ENCODE measurements at places on chromosomes 7 and 10. TPM values are rescaled to one million over a fixed set of nuclear protein-coding genes. Genes with fewer than 3 reads are reported as not detected.

GRCh38 chr10:110504111-110504735 lies 6.5 kb downstream of the DUSP5 start:
- peak overlapping the region; percentile 45 for H3K27ac ChIP-seq
- no peaks in the 10 kb centered on the region for H3K36me3 ChIP-seq
- H3K27me3 ChIP-seq = no peaks in the 10 kb centered on the region
- no peak for DNase-seq

GRCh38 chr7:30266686-30267085 lies 17.7 kb upstream of the ZNRF2 start:
- H3K4me1 ChIP-seq = no peaks in the 10 kb centered on the region
- no peak overlapping the region for H3K4me3 ChIP-seq
- no peak for DNase-seq
- no peaks in the 10 kb centered on the region for H3K36me3 ChIP-seq

The CPXM2 gene
- 27.4 TPM for total RNA-seq

DNA sequence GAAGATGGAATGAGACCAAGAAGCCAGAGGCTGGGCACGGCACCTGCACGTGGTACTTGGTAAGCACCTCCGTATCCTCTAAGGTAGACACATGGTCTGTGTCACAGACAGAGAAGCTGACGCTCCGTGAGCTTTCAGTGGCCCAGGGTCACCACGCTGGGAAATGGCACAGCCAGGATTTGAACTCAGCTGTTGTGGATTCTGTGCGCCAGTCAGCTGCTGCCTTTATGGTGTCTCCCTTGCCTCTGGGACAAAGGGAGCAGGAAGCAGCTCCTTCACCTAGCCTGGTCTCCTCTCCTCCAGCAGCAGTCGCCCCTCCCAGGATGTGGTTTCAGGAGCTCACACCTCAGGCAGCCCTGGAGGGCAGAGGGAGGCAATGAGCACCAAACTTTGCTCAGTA lies 110.8 kb downstream of the ARHGAP22 start:
- H3K36me3 ChIP-seq = no peaks in the 10 kb centered on the region
- no peak overlapping the region for H3K4me3 ChIP-seq
- no peak for DNase-seq
- H3K27me3 ChIP-seq = no peaks in the 10 kb centered on the region
- H3K4me1 ChIP-seq = no peaks in the 10 kb centered on the region

GRCh38 chr7:44963364-44964290 lies 15.2 kb downstream of the MYO1G start:
- no peak overlapping the region for H3K4me3 ChIP-seq
- DNase-seq = no peak
- H3K27me3 ChIP-seq = no peaks in the 10 kb centered on the region
- H3K27ac ChIP-seq = no peak overlapping the region

DNA sequence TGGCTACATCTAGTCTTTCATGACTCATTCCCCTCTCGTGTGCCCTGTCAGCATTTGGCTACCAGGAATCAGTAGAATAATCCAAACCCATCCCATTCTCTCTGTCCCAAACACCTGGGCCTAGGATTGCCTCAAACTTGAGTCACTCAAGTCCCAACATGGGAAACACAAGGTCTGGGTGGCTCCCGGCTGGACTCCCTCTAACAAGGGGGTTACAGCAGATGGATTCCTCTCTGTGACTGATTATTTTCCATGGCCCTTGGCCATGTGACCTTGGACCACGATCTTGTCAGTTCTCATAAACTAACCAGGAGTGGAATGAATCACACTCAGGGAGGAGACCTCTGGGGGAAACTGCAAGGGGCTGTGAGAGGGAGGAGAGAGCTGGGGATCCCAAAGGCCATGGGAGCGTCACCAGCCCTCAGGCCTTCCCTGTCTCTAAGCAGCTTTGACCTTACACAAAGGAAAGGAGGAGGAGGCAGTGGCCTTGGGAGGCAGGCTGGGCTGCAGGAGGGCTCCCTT lies 533.1 kb downstream of the KCNMA1 start:
- H3K36me3 ChIP-seq = no peaks in the 10 kb centered on the region
- H3K27ac ChIP-seq = no peak overlapping the region
- no peak for DNase-seq

The HPSE2 gene
- 2.4 TPM for total RNA-seq

- H3K27ac ChIP-seq = no peak overlapping the region
- H3K4me3 ChIP-seq = no peak overlapping the region
- DNase-seq = no peak
- no peaks in the 10 kb centered on the region for H3K36me3 ChIP-seq
Observed at GRCh38 chr10:128694168-128694850, 568.1 kb upstream of the MKI67 start.

DNA sequence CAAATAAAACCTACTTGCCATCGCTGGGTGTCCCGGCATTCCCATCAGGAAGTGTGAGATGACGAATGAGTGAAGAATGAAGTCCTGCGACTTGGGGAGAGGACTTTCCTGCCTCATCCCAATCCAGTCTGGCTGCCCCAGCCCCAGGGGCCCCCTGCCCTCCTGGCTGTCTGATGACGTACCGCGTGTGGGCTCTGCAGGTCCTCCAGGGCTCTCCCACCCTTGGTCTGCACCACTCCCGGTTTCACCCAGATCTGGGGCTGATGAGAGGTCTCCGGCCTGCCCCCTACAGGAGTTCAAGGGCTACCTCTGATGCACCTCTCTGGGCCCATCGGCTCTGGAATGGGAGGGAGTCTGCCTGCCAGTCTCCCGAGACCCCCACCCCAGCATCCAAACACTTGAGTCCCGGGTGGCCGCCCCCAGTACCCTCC lies 9.8 kb downstream of the ATP6V1F start:
- DNase-seq = no peak
- no peak overlapping the region for H3K27ac ChIP-seq
- H3K27me3 ChIP-seq = no peaks in the 10 kb centered on the region
- H3K4me3 ChIP-seq = no peak overlapping the region
- H3K36me3 ChIP-seq = no peaks in the 10 kb centered on the region
- peaks cover 3% of the 10 kb centered on the region for H3K4me1 ChIP-seq

The WIPF3 gene
- 3.0 TPM for total RNA-seq

DNA sequence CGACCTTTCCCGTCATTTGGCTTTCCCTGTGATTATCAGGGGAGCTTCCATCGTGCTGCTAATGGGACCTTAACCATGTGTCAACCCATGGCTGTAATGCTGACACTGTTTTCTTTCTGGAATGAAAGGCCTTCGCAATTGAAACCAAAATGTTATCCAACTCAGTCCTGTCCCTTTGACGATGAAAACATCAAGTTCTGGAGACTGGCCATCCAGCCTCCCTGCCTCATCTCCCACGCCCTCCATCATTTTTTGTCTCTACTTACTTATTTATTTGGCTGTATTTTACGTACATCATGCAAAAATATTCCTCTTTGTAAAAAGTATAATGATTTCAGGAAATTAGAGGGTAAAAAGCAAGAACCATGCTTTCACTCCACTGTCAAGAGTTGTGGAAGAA lies 69.8 kb downstream of the EGFR start:
- no peak overlapping the region for H3K4me3 ChIP-seq
- peaks cover 4% of the 10 kb centered on the region for H3K4me1 ChIP-seq
- H3K36me3 ChIP-seq = no peaks in the 10 kb centered on the region
- no peak overlapping the region for H3K27ac ChIP-seq
- H3K27me3 ChIP-seq = no peaks in the 10 kb centered on the region

The DRGX gene
- total RNA-seq = not detected

DNA sequence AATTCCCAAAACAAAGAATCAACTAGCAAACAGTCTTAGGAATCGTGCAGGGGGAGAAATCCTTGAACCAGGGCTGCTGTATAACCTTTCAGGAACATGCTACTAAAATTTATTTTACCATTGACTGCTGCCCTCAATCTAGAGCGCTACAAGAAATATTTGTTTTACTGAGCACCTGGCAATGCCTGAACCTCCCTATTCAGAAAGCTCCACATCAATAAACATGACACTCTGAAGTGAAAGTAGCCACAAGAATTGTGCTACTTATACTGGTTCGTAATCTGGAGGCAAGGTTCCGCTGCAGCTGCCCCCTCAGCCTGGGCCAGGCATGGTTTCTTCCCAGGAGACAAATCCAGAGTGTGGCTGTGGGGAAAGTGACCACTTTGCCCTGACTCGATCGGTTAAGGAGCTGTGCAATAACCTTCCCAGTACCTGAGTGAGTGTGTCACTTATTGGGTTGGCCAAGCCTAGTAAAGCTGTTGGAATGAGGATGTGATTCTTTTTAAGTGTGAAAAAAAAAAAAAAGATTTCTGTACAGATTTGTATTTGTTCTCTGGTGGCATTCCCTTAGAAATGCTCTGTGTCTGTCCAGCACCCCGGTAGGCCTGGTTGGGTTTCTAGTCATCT lies 7.7 kb downstream of the VWA2 start:
- no peaks in the 10 kb centered on the region for H3K27me3 ChIP-seq
- no peaks in the 10 kb centered on the region for H3K36me3 ChIP-seq
- peak; percentile 23 for DNase-seq
- H3K4me3 ChIP-seq = no peak overlapping the region

The GRID2IP gene
- 2.6 TPM for total RNA-seq

DNA sequence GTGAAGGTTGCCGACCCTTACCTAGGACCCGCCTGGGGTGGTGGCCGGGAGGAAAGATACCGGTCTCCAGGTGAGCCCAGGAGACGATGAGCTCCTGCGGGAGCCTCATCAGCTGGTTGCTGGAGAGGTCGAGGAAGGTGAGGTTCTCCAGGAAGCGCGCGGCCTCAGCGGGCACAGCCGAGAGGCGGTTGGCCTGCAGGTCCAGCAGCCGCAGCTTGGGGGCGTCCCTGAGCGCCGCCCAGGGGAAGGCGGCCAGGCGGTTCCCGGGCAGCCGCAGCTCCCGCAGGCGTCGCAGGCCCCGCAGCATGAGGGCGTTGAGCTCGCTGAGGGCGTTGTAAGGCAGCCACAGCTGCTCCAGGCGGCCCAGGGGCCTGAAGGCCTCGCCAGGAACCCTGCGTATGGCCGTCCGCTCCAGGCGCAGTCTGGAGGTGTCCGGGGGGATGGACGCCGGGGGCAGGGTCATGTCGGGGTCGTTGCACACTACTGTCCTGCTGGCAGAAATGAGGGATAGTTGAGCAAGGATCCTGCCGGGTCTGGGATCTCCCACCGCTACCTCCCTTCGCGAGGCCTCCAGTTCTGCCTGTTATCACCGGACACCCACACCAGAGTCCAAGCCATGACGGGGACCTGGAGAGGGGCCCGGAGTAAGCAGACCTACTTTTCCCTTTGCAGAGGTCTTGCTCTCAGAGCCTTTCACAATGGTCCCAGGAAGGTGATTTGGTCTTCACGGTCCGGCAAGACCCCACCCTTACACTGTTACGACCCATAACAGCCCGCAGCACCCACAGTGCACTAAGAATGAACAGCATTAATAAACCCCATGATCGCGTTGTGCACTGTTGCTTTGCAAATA lies 3.9 kb downstream of the LRIT1 start:
- DNase-seq = no peak
- H3K4me1 ChIP-seq = no peaks in the 10 kb centered on the region
- H3K36me3 ChIP-seq = no peaks in the 10 kb centered on the region
- peaks cover 2% of the 10 kb centered on the region for H3K27me3 ChIP-seq
- no peak overlapping the region for H3K4me3 ChIP-seq
- no peak overlapping the region for H3K27ac ChIP-seq

- H3K36me3 ChIP-seq = no peaks in the 10 kb centered on the region
- H3K4me3 ChIP-seq = no peak overlapping the region
- H3K27ac ChIP-seq = no peak overlapping the region
- H3K27me3 ChIP-seq = peaks cover 41% of the 10 kb centered on the region
Observed at GRCh38 chr10:100826031-100826651, 80.8 kb downstream of the PAX2 start.

DNA sequence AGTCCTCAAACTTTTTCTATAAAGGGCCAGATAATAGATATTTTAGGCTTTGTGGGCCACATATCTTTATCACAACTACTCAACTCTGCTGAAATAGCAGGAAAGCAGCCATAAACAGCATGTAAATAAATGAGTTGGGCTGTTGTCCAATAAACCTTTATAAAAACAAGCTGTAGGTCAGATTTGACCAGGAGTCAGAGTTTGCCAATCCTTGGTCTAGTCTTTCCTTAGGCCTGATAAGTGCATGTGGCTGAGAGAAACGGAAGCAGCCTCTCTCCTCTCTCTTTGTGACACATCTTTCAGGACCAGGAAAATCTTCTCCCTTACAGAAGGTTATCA lies 724.5 kb downstream of the GRID1 start:
- H3K27me3 ChIP-seq = no peaks in the 10 kb centered on the region
- no peak overlapping the region for H3K4me3 ChIP-seq
- no peaks in the 10 kb centered on the region for H3K36me3 ChIP-seq
- H3K27ac ChIP-seq = no peak overlapping the region
- DNase-seq = no peak
- peaks cover 10% of the 10 kb centered on the region for H3K4me1 ChIP-seq

- no peaks in the 10 kb centered on the region for H3K4me1 ChIP-seq
- DNase-seq = no peak
- no peaks in the 10 kb centered on the region for H3K27me3 ChIP-seq
- H3K4me3 ChIP-seq = no peak overlapping the region
Observed at GRCh38 chr7:157372300-157373232, 35.8 kb downstream of the DNAJB6 start.

DNA sequence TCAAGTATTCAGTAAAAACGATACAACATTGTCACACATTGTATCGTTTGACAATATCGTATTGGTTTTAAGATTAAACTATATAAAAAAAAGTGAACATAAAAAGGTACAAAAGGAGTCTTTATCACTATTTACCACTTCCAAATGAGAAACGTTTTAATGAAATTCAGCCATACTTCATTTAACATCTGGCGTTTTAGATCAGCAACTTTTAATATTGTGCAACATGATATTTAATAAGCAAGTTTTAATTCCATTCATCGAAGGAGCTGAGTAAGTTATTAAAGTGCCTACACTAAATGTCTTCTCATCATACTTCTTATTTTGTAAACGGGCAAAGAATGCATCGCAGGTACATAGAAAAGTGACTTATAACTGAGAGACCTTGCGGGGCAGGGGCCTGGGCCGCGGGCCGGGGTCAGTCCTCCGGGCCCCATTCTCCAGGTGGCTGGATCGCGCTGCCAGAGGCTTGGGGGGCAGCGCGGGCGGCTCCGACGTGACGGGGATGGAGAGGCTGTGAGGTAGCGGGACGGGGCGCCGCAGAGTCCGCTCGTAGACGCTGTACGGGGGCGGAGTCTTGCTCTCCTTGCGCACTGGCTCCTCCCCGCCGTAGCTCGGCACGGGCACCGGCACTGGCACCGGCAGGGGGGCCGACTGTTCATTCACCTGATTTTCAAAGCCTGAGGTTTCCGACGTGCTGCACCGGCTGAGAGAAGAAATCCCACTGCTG lies 165.8 kb upstream of the IMMP2L start:
- H3K36me3 ChIP-seq = no peaks in the 10 kb centered on the region
- H3K4me1 ChIP-seq = no peaks in the 10 kb centered on the region
- no peak for DNase-seq
- H3K27me3 ChIP-seq = no peaks in the 10 kb centered on the region
- H3K4me3 ChIP-seq = no peak overlapping the region

- no peak for DNase-seq
- H3K36me3 ChIP-seq = no peaks in the 10 kb centered on the region
- H3K27ac ChIP-seq = no peak overlapping the region
- no peaks in the 10 kb centered on the region for H3K27me3 ChIP-seq
- no peak overlapping the region for H3K4me3 ChIP-seq
Observed at GRCh38 chr7:25031432-25031831, 51.5 kb upstream of the OSBPL3 start.

- no peaks in the 10 kb centered on the region for H3K4me1 ChIP-seq
- H3K4me3 ChIP-seq = no peak overlapping the region
- no peak for DNase-seq
- H3K27ac ChIP-seq = no peak overlapping the region
- H3K27me3 ChIP-seq = no peaks in the 10 kb centered on the region
- H3K36me3 ChIP-seq = no peaks in the 10 kb centered on the region
Observed at GRCh38 chr10:14585287-14586193, 189.2 kb downstream of the FAM107B start.
